ENCODE measurements at places on chromosomes 12 and 14. TPM values are rescaled to one million over a fixed set of nuclear protein-coding genes. Genes with fewer than 3 reads are reported as not detected.

DNA sequence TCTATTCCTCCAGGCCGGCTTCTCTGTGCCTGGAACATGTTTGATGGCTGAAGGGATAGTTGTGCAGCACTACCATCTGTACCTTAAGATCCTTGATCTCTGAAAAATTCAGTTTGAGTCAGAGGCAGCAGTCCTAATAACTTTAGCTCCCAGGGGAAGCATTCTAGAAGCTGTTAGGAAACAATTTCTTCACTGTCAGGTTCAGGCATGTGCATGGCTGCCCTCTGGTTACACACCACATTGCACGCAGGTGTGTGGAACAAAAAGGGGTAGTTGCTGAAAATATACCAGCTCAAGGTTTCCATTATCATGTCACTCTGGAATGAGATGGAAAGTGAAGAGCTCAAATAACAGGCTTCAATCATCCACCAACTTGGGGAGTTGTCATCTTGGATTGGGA lies 80.1 kb downstream of the CHST11 start:
- DNase-seq: no peak

Gene ACOT6
- total RNA-seq: 1.5 TPM

Gene MMP19
- total RNA-seq: 6.4 TPM

GRCh38 chr12:19893514-19893913 lies 454.2 kb downstream of the AEBP2 start:
- DNase-seq: no peak

- DNase-seq: no peak
Observed at GRCh38 chr12:81597928-81598604, 161.1 kb downstream of the PPFIA2 start.

Gene BAG5
- total RNA-seq: 55.1 TPM

- DNase-seq: no peak
Observed at GRCh38 chr14:94087891-94088290, 6.8 kb downstream of the IFI27L1 start.

GRCh38 chr14:81268016-81268416 lies 47.3 kb upstream of the GTF2A1 start:
- no peak for DNase-seq

Gene DBX2
- 0.76 TPM for total RNA-seq

Gene LRRC43
- 1.1 TPM for total RNA-seq

DNA sequence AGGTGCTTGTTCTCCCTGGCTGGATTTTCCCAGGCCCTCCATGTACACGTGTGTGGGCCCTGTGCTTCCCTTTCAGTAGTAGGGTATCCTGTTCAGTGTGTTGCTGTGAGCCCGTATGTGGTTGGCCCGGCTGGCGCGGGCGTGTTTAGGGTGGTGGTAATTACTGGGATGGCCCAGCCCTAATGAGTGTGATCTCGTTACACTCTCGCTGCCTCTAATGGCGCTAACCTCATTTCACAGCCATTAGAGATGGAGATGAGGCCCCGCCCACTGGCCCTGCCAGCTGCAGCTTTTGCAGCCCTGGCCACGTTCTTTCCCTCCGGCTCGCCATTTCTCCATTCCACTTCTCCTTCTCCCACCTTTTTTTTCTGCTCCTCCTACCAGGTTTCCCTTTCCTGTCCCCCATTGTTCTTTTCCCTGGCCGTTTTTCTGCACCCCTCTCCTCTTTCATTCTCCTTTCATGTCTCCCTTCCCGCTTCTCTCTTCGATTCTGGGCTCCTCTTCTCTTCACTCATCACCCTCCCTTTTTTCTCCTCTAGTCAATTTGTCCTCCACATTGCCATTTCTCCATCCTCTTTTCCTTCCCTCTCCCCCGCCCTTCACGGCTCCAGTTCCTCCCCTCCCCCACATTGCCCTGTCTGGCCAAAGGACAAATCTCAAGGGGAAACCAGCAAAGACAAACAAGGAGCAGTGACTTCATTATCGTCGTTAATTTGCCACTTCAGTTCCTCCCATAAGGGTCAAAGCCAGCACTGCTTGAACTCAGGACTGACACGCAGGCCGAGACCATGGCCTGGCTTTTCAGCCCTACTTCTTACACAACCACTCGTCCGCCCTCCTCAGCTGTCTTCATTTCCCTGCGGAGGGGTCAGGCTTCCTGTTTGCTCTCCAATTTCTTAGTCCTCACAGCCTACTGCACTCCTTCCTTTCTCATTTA lies 6.8 kb downstream of the ZFHX2 start:
- DNase-seq: no peak

Data from suprapubic skin (tissue), 4 donors.